Fibroblast of mammary gland (primary cell): ENCODE measurements at places on chromosomes 16 and 17.

DNA sequence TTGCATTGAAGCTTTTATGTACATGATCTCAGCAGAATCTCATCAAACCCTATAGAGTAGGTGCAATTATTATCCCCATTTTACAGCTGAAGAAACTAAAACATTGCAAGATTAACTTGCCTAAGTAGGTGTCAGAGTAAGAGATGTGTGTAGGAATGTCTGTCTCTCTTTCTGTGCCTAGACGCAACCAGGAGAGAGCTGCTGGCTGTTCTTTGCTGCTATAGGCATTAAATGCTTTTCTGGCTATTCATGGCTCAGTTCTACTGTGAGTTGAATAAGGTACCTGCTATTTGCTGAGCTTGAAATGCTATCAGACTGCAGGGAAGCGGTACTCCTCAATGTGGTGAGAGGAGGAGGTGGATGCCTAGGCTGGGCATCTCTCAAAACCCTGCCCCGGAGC is 17.0 kb downstream of the IRX5 start:
- DNase-seq, result no peak

- no peak for DNase-seq
Observed at GRCh38 chr16:12124742-12125141, 148.2 kb downstream of the SNX29 start.

- no peak for DNase-seq
Observed at GRCh38 chr17:17784657-17785267, 52.0 kb downstream of the SREBF1 start.

- DNase-seq, result peak; percentile 58
Observed at GRCh38 chr16:70253291-70254106, 1.8 kb upstream of the EXOSC6 start.

DNA sequence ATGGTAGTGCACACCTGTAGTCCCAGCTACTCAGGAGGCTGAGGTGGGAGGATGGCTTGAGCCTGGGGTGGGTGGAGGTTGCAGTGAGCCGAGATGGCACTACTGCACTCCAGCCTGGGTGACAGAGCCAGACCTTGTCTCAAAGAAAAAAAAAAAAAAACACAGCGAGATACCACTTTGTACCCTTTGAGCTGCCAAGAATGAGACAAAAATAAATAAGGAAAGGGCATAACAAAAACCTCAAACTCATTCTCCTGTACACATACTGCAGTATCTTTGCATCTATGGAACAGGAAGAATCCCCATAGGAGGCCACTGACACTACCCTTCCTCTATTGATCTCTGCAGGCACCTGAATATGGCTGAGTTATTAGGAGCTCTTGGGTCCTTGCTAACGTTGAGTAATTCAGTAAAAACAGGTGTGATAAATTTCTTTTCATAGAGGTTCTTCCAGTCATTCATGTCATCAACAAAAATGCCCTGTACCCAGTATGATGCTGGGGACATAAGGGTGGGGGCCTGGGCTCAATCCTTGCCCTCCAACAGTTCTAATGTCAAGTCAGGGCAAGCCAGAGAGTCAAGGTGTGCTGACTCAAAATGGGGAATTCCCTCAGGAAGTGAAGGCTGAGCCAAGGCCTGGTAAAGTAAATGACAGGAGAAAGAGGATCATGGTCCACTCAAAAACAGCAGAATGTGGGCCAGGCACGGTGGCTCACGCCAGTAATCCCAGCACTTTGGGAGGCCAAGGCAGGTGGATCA is 26.9 kb downstream of the RANBP10 start:
- DNase-seq, result no peak

- no peak for DNase-seq
Observed at GRCh38 chr17:65037157-65037556, 19.4 kb downstream of the GNA13 start.

DNA sequence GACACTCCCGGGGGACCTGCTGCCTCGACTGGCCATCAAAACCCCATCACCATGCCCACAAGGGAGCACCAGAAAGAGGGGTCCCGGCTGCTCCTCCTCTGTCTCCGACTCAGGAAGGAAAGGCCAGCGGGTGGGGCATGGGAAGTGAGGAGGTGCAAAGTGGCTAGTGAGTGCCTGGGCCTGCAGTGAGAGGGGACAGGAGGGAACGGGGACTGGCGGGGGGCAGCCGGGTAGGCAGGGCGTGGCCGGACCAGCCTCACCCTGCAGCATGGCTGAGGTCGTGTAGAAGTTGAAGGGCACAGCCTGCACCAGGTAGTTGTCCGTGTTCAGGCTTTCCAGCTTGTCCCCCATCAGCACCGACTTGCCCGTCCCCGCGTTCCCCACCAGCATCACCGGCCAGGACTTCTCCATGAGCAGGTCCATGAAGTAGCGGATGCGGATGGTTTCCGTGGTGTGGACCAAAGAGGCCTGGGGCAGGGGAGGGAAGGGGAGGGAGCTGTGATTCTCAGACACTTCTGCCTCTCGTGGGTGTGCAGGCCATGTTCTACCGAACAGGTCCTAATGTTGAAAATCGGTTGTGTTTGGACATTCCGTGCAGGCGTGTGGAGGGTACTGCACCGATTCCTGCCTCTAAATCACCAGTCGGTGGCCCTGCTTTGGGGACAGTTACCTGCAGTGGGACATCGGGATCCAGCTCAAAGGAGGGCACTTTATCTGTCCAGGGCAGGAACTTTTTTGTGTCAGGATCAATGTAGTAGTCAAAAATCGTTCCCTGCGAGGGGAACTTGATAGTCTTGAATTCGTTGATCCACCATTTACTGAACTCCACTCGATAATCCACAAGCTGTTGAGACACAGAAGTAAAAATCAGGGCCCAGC is 91.7 kb downstream of the DNAH17 start:
- no peak for DNase-seq

DNA sequence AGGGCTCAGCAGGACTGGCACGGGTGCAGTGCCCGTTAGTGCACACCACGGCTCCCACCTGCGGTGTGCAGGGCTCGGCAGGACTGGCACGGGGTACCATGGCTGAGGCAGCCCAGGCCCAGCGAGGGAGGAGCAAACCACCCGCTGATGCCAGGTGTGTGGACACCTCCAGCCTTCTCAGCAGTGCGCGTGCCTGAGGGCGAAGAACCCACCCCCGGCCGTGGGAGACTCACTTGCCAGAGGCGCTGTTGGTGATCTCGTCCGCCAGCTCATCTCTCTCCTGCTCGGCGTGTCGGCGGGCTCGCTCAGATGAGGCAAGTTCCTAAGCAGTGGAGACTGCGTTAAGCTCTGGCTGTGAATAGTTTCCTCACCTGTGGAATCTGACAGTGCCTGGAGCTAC is 45.4 kb downstream of the NDEL1 start:
- DNase-seq, result no peak

GRCh38 chr17:40703652-40704051 is at the start of gene KRT24:
Gene KRT24, minus strand, starts transcription at chr17:40703752. Its CDS starts 59 bp downstream, at chr17:40703693.
- no peak for DNase-seq

DNA sequence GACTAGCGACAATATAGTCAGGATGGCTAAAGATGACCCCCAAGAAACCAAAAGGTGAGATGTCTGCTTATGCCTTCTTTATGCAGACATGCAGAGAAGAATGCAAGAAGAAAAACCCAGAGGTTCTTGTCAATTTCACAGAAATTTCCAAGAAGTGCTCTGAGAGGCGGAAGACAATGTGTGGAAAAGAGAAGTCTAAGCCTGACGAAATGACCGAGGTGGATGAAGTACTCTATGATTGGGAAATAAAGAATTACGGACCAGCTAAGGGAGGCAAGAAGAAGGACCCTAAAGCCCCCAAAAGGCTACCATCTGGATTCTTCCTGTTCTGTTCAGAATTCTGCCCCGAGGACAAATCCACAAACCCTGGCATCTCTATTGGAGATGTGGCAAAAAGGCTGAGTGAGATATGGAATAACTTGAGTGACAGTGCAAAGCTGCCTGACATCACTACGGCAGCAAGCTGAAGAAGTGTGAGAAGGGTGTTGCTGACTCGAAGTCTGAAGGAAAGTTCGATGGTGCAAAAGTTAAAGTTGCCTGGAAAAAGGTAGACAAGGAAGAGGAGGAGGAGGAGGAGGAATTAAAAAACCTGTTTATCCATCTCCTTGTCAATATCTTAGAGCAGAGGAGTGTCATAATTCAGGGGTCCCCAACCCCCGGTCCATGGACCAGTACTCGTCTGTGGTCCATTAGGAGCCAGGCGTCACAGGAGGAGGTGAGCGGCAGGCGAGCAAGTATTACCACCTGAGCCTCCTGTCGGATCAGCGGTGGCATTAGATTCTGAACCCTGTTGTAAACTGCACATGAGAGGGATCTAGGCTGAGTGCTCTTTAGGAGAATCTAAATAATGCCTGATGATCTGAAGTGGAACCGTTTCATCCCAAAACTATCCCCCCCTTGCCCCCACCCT is 25.1 kb upstream of the ADGRG1 start:
- DNase-seq, result no peak

- no peak for DNase-seq
Observed at GRCh38 chr16:661184-661821, 6.6 kb upstream of the RHOT2 start.

DNA sequence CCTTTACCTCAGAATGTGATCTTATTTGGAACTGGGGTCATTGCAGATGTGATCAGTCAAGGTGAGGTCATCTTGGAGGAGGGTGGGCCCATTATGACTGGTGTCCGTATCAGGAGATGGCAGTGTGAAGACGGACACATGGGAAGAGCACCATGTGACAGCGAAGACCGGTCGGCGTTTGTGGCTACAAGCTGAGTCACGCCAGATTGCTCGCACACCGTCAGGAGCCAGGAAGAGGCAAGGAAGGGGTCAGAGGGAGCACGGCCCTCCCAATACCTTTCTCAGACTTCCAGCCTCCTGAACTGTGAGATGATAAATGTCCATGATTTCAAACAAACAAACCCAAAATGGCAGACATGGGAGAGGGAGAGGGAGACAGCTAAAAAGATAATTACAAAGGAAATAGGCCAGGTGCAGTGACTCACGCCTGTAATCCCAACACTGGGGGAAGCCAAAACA is 13.2 kb downstream of the STARD3 start:
- no peak for DNase-seq

DNA sequence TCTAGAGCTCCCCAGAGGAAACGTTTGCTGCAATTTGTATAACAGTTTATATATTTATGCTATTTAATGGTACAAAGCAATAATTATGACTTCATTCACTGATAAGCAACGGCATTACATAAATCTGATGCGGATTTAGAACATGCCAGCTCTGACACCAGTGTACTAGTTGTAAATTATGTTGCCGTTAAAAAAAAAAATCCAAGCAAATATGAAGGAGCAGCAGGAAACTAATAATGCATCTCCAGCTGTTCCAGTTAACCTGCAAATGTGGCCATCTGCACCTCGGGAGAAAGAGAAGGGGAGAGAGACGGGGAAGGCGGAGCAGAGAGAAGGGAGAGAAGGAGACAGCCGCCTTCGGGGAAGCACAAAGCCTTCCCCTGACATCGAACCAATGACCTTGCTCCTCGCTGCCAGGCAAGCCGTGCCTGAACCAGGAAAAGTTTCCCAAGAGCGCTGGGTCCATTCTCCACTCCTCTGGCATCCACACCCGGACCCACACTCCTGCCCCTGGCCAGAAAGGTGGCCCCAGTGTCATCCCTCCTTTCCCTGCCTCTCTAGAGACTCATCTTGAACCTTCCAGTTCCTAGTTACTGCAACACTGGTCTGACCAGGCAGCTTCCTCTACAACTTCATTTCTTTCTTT is 174.8 kb downstream of the C16orf78 start:
- no peak for DNase-seq

DNA sequence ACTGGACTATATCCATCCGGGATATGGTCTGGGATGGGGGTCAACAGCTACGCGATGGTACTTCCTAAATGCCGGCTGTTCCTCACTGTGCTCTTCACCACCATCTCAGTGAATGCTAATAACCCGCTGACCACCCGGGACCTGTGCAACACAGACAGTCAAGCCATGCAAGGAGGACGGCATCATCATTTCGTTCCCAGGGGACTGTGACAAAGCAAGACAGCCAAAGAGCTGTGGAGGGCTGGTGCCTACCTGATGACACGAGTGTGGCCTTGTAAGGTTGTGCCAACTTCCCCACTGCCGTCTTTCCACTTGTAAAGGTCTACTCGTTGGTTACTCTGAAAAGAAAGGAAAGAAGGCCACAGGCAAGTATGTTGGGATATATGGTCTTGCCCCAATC is 33.7 kb downstream of the WDR59 start:
- no peak for DNase-seq

DNA sequence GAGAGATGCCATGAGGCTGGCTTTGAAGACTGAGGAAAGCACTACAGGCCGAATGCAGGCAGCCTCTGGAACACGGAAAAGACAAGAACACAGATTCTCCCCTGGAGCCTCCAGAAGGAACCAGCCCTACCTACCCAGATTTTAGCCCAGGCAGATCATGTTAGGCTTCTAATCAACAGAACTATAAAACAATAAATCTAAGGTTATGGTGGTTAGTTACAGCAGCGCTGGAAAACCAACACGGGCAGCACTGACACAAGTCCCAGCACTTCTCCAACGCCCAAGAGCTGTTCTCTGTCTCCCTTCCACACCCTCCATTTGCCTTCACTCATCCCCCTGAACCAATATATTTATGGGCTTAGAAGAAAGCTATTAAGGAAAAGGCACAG is 7.5 kb downstream of the ANKRD11 start:
- no peak for DNase-seq

GRCh38 chr17:78919861-78920450 is 5.2 kb downstream of the TIMP2 start:
- no peak for DNase-seq

DNA sequence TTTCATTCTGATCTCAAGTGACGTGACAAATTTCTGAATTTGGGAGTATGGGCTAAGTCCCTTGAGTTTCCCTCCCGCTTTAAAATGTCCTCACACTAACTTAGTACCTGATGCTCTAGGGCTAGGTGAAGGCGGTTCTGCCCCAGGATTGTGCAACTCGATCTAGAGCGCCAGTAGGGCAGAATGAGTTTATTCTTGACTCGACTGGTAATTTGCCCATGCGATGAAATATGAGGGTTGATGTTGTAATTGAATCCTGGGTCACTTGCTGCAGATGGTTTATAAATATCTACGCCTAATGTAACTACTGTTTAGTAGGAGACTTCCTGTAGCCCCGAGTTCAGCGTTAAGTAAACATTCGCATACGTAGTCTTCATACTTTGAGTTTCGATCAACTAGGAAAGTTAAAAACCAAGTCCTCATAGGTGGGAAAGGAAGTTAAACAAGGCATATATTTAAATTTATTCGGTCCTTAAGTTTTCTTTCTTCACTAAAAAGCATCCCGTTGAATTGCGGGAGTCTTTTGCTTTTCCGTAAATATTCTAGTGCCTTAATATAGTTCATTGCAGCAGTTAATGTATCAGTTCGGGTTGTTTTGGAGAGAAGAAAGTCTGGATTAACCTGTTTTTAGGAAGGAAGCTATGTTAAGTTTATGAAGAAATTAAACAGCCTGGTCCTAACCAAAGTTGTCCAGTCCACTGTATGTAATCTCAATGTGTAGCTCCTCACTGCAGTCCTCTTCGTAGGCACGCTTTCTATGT is 1.6 kb downstream of the CTCF start:
- DNase-seq, result peak; percentile 84

- no peak for DNase-seq
Observed at GRCh38 chr17:76956846-76957540, 88.8 kb downstream of the MGAT5B start.
